ENCODE measurements at places on chromosomes 12 and 14.

- DNase-seq: no peak
These were observed 29.7 kb downstream of the PRPF40B start for GRCh38 chr12:49652921-49653520.

DNA sequence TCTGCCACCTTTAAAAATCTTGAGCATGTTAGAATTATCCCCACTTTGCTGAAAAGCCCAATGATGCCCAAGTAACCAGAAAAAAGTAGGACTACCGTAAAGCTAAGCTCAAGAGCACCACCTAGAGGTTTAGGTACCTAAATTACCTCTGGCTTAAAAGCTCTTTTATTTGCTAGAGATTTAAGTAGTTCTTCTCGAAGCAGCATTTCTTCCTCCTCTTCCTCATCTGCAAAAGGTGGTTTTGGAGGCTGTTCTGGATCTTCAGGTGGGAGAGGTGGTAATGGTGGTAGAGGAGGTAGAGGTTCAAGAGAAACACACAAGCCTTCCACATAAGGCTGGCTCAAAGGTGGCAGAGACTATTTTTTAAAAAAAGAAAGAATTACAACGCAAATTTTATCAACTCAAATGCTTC, 26.9 kb downstream of the ZFC3H1 start:
- no peak for DNase-seq

DNA sequence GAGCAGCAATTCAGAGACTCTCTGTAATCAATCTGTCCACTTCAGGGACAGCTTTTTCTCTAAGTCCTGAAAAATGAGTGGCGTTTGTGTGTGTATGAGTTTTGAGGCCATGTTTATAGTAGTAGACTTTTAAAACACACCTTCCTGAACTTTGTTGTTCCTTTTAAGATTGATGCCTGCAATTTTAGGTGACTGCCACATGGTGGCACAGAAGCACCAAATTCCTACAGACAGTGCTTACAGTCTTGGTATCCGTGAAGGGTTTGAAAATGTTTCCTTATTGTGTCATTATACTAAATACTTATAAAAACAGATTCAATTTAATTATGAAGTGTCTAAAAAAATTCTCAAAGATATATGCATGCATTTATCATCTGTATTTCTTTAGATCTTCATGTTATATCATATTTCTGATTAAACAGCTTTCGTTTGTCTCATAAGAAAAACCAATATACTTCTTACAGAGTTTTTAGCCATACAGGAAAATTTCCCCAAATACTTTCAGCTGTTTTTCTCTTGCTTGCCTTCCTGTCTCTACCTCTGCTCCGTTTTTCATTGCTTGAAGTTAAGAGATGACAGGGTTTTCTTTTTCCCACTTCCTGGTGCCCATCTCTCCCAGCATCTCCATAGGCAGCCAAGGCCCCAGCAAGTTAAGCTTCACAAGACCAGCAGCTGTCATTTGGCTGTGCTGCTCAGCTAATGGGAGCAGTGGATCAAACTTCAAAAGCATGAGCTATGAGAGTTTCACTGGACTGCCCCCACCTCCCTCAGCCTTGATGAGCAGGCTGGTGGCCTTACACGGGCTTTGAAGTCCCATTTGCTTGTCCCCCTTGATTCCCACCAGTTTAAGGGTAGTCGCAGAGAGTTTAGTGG, 259.6 kb downstream of the AKAP6 start:
- no peak for DNase-seq

- DNase-seq: no peak
These were observed 32.4 kb downstream of the OAS2 start for GRCh38 chr12:113010701-113011100.

DNA sequence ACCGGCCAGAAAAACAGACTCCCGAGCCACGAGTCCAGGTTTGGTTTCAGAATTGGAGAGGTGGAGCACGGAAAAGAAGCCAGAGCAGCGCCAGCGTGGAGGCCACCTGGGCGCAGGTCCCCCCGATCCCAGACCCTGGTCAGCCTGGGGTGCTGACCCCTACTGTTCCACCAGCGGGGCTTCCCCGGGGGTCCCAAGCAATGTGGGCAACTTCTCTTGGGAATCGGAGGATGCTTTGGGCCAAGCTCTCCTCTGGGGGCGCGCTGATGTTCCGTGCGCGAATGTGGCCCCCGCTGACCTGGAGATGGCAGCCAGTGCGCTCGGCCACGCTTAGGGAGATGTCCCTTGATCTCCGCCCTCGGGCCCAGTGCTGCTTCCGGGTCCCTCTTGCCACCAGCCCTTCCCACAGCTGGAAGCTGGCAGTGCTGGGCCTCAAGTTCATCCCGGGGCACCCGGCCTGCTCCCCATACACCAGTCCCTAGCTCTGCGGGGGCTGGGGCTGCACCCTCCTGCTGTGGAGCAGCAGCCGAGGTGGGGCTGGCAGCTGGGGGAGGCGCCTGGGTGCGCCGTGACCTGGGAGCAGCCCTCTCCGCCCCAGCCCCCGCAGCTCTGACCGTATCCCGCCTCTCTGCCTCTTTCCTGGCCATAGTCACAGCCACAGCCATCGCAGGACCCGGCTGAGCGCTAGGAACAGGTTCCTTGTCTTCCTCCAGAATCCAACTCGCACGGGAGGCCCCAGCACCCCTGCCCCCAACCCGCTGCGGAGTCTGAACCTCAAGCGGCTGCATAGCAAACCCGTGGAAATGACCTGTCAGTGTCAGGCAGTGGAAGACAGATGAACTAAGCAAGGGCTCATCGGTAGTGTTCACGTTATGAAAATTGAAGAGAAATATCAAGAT, 91.2 kb downstream of the RCOR1 start:
- no peak for DNase-seq

- DNase-seq: no peak
These were observed 44.4 kb upstream of the CHPT1 start for GRCh38 chr12:101653030-101653429.

DNA sequence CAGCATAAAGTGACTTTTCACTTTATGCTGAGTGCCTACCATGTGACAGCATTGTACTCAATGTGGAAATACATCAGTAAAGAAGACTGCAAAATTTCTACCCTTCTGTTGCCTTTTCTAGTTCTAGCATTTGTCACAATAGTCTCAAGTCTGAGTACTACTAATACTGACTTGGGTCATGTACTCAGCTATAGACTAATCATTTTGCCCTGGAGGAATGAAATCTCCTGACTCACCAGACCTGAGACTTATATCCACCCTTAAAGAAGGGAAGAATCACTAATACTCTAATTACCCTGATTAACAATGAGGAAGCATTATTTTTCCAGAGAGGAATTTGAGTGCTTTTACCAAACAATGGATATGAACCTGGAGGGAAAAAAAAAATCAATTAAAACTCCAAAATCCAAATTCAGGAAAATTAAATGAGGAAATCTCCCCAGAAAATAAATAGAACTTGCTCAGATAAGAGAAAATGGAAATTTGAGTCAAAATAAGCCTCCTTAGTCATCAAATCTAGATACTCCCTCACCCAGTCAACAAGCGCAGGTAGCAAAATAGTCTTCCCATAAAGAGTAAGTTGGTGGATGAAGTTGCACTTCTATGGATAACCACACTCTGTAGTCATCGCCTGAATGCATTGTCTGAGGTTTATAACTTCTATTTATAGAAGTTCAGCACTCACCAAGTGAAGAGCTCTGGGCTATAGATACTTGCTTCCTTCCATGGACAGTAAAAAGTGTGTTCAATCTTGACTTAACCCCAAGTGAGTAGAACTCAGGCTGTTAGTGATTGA, 386.6 kb downstream of the SYT1 start:
- DNase-seq: no peak

- no peak for DNase-seq
These were observed 49.5 kb downstream of the SLC38A1 start for GRCh38 chr12:46219132-46219876.

- no peak for DNase-seq
These were observed 17.6 kb upstream of the G2E3 start for GRCh38 chr14:30541318-30541717.

DNA sequence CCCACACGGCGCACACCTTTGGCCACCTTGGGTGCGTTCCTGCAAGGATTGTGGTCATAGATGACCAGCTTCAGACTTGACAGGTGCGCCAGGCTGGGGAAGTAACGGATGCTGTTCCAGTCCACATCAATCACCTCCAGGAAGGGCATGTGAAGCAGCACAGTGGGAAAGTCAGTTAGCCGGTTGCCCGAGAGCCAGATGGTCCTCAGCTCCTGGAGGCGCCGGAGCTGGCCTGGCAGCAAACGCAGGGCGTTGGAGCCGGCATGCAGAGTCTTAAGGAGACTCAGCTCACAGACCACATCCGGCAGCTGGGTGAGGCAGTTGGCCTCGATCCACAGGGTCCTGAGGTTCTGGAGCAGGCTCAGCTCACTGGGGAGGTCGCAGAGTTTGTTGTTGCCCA, 581 bp downstream of the LRRC10 start:
- no peak for DNase-seq

GRCh38 chr14:81129242-81129641, 91.5 kb downstream of the GTF2A1 start:
- DNase-seq: no peak

GRCh38 chr12:120402217-120402616, 33.3 kb upstream of the MSI1 start:
- no peak for DNase-seq

- DNase-seq: no peak
These were observed 3.7 kb upstream of the TMPRSS12 start for GRCh38 chr12:50839042-50839441.

DNA sequence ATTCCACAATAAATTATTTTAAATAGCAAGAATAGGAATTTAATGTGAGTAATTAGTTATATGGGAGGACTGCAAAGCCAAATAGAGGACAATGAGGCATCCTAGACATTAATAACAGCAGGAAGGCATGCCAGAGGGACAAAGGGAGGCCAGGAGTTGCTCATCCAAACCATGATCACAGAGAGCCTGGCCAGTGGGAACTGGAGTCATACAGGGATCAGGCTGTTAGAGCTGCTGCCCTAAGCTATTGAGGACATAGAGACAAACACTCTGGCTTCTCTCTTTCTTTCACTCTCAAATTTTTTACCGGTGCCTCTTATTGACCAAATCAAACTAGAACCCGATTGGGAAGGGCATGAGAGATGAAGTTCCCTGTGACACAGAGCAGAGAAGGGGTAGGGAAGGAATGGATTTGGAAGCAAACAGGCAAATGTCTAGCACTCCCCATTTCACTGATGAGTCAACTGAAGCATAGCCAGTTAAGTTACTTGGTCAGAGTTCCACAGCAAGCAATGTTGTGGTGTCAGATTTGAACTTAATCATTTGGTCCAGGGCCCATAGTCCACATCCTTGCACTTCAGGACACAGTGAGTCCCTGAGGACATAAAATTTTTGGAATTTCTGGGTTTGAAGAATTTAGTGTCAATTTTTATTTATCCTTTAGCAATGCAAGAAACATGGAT, 17.9 kb upstream of the CFAP54 start:
- DNase-seq: no peak

DNA sequence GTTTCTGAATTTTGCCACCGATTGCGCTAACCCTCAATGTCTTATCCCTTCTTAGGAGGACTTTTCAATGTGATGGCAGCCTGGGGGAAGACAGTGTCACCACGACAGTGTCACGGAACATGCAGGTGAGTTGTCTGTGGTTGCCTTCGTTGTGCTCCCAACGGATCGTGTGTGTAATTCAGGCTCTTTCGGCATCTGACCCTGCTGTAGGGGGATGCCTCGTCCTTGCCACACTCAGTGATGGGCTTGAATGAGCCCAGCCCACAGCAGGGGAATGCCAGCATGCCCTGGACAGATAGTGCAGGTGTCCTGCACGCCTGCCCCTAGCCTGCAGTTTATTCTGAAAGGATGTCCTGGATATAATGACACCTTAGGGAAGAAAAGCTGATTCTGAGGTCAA, 123.8 kb upstream of the RTL1 start:
- DNase-seq: no peak

DNA sequence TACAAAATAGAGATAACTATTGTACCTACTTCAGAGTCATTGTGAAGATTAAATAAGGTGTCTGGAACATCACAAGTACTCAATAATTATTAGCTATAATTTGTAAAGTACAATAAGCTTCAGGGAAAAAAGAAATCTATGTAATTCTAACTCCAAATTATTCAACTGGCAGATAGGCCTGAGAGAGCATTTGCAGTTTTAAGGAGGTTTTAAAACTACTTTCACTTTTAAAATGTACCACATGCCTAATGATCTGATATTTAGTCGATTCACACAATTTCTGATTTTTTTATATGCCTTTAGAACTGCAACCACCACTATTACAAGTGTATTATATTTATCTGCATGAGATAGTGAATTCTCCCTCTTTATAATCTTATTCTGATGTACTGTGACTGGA, 24.9 kb upstream of the FRMD6 start:
- no peak for DNase-seq

- DNase-seq: no peak
These were observed 75.9 kb downstream of the DDX51 start for GRCh38 chr12:132068250-132068649.

- DNase-seq: no peak
These were observed 15.3 kb upstream of the SPIC start for GRCh38 chr12:101459642-101460346.

DNA sequence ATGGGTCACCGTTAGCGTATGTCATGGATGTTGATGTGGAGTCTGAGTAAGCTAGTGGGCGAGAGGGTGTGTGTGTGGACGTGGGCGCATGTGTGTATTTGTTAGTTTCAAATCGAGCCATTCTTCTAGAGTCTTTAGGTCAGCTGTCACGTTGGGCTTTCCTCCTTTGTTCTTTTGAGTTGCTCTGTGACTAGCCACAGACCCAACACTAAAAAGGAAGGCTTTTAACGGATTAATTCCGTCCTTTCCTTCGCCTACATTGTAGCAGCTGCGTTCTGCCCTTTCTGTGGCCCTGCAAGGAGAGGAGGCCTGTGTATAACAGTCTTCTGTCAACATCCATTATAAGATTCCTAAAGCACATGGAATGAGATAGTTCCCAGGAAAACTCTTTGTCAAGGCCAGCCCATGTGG, 117.2 kb upstream of the DNM1L start:
- no peak for DNase-seq

DNA sequence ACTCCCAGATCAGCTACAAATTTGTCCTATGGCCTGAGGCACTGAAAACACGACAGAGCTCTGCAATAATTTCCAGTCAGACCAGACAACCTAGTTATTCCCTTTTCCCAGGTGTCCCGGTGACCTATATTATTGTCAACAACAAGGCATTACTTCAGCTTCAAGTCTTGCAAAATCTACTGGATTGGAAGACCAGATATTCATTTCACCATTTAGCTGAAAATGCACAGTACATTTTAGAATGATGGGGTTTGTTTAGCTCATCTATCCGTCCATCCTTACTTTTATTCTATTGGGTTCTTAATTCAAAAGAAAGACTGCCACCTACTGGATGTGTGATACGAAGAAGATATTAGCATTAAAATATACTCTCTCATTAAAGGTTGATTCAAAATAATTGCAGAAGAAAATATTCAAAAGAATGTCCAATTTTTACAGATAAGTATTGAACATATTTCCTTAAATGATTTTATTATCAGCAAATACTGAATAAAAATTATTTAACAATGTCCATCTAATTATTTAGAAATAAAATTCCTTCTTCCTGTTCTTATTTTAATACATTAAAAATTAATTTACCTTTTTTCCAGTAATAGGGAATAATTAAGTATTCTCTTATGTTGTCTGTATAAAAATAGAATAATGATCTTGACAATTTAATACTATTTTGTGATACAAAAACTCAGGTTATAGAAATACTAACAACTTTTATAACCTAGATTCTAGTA, 244.9 kb upstream of the LRIG3 start:
- no peak for DNase-seq
